ENCODE measurements at places on chromosomes 4 and X.

DNA sequence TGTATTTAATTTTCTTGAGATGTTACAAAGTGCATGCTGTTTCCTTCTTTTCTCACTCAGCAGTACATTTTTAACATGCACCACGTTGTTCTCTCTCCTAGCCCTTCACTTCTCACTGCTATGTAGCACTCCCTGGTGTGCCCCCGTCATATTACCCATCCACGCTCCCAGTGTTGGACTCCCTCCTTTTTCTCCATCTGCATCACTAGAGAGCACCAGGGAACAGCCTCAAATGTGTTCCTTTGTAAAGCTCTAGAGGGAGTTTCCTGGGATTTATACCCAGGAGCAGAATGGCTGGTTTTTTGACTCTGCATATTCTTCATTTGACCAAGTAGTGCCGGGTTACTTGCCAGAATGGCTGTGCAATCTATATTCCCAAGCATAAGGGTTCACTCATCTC, 240.3 kb upstream of the ANXA3 start:
- no peak for DNase-seq

GRCh38 chr4:103091601-103092223, 7.9 kb downstream of the BDH2 start:
- peak; percentile 71 for DNase-seq

- no peak for DNase-seq
Observed at GRCh38 chr4:96986816-96987215, 1146.9 kb downstream of the PDHA2 start.

- DNase-seq = no peak
Observed at GRCh38 chr4:133920236-133920635, 281.4 kb downstream of the PABPC4L start.

GRCh38 chr4:176422001-176422400, 102.2 kb downstream of the SPCS3 start:
- DNase-seq = no peak

GRCh38 chrX:102784550-102784949, 64.0 kb downstream of the GPRASP3 start:
- DNase-seq = no peak

GRCh38 chr4:89273741-89274141, 33.9 kb downstream of the GPRIN3 start:
- DNase-seq = no peak

DNA sequence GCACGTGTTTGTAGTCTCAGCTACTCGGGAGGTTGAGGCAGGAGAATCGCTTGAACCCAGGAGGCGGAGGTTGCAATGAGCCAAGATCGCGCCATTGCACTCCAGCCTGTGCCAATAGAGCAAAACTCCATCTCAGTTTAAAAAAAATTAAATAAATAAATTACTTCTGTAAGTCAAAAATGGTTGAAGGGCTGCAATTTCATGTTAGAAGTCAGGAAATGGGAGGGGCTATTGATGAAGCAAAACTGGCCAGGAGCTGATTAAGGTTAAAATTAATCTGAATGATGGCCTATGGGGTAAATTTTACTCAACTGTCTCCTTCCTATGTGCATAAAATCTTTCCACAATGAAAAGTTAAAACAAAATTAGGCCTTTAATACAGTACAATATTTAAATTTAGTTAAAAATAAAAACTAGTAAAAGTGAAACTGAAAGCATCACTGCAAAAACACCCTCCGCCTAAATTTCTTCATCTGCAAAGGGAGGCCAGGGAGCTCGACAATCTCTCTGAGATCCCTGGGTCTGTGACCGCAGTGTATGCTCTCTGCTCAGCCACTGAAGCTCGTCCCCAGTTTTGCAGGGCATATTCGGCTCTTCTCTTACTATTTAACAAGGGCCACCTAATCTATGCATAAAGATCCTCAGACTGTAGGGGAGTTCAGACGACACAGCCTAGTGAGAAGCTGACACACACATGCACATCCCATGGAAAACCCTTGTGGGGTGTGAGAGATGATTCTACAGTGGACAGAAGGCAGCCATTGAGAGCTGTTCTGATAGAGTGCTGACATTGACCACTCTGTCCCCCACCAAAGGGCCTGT, 57.2 kb downstream of the IRF2 start:
- no peak for DNase-seq

GRCh38 chrX:21056622-21057021, 317.6 kb upstream of the CNKSR2 start:
- DNase-seq = no peak

- no peak for DNase-seq
Observed at GRCh38 chr4:182518421-182518820, 275.2 kb downstream of the TENM3 start.

DNA sequence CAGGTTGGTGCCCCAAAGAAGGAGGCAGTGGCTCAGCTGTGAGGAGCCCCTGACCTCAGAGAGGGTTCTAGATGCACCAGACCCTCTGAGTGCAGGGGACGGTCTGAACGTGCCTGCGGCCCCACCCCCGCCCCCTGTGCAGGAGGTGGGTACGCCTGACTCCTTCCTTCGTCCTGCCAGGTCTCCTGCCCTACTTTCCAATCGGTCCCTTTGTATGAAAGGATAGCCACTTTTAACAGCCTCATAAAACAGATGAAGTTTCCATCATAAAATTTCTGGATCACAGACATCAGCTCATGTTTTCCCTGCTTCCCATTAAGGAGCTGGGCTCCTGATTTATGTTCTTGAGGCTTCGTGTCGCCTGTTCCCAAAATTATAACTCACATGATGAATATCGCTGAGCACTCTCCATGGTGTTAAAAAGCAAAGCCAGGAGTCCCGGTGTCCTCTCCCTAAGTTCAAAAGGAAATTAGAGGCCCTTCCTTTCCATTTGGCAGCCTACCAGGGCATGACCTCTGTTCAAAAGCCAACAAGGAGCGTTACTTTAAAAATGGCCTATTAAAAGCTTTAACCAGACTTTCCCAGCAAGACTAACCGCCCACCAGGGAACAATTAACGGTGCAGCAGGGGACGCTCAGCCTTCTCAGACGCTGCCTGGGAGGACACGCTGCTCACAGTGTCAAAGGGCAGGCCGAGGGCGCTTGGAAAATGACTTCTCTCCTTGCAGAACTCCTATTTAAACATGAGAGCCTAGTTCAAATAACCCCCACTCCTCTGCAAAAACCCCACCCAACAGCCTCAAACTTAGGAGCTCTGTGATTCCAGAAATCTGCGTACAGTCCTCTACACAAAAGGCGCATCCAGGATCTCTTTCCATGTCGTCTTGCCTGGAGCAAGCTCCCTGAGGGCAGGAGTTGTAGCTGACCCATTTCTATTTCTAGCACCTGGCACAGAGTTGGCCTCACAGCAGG, 181.9 kb downstream of the AFAP1 start:
- no peak for DNase-seq

DNA sequence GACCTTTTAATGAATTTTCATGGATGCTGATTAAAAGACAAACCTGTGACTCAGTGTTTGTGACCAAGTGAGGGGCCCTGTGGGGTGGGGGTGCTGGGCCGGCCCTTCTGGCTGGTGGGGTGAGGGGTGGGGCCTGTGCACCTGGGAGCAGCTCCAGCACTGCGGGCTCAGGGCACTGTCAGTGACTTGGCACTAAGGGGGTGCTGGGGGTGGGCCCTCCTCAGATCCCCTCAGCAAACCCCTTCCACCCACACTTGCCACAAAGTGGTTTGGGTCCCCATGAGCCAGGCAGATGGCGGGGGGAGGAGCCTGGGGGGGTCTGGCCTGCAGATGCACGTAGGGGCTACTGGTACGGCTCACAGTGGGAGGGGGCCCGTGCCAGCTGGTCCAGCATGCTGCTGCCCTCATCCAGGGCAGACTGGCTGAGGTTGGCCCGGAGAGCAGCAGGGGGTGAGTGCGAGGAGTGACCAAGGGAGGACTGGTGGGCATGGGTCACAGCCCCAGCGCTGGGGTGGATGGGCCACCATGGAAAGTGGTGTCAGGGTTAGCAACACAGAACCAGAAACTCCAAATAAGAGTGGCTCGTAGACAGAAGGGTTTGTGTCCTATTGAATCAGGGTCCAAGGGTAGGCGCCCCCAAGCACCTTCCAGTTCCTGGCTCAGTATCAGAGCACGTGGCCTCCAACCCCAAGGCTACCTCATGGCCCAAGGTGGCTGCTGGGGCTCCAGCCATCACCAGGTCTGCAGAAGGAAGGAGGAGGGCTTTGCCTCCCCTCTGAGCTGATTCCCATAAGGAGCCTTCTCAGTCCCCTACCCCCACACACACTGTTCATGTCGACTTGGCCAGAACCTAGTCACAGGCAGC, 10.1 kb downstream of the NKX1-1 start:
- DNase-seq = no peak

GRCh38 chr4:128863312-128864075, 54.0 kb downstream of the JADE1 start:
- DNase-seq = peak; percentile 42

- no peak for DNase-seq
Observed at GRCh38 chrX:1453951-1454785, 1.5 kb upstream of the ASMTL start.

Measured in kidney glomerular epithelial cell (primary cell).